ENCODE measurements at places on chromosomes 1 and 21. TPM values are rescaled to one million over a fixed set of nuclear protein-coding genes. Genes with fewer than 3 reads are reported as not detected.

DNA sequence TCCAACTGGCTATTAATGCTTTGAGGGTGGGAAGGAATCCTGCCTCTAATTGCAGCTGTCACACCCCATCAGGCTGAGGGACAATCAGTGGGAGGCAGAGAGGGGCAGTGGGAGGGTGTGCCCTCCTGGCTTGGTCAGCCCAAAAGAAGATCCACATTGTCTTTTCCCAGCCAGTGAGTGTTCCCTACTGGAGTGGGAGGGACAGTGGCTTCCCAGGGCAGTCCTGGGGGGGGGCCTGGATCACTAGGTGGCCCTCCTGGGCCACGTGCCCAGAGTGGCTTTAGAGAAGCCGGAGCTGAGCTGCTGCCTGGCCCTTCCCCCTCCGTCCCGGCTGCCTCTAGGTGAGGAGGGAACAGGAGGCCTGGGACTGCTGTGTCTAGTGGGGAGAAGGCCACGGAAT, 14.0 kb downstream of the INKA2 start:
- no peak overlapping the region for H3K27ac ChIP-seq
- H3K36me3 ChIP-seq: peaks cover 11% of the 10 kb centered on the region
- H3K4me3 ChIP-seq: no peak overlapping the region
- H3K4me1 ChIP-seq: peaks cover 5% of the 10 kb centered on the region
- no peak for DNase-seq

GRCh38 chr1:203665993-203666392, 39.4 kb downstream of the ATP2B4 start:
- H3K27ac ChIP-seq: no peak overlapping the region
- H3K36me3 ChIP-seq: peaks cover 11% of the 10 kb centered on the region
- no peaks in the 10 kb centered on the region for H3K4me1 ChIP-seq
- no peaks in the 10 kb centered on the region for H3K27me3 ChIP-seq

DNA sequence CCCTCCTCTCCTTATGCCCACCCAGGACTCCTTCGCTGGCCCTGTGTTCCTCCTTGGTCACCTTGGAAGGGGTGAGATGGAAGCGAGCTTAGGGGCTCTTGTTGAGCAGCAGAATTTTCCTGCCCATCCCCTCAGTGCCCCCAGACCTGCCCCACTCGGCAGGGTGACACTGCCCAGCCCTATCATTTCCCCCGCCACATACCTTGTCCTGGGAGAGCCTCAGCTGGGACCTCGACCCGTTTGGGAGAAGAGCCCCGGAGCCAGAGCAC, 1.4 kb upstream of the FNDC5 start:
- no peaks in the 10 kb centered on the region for H3K4me1 ChIP-seq
- H3K4me3 ChIP-seq: no peak overlapping the region
- peaks cover 46% of the 10 kb centered on the region for H3K27me3 ChIP-seq
- no peak for DNase-seq
- no peaks in the 10 kb centered on the region for H3K36me3 ChIP-seq

DNA sequence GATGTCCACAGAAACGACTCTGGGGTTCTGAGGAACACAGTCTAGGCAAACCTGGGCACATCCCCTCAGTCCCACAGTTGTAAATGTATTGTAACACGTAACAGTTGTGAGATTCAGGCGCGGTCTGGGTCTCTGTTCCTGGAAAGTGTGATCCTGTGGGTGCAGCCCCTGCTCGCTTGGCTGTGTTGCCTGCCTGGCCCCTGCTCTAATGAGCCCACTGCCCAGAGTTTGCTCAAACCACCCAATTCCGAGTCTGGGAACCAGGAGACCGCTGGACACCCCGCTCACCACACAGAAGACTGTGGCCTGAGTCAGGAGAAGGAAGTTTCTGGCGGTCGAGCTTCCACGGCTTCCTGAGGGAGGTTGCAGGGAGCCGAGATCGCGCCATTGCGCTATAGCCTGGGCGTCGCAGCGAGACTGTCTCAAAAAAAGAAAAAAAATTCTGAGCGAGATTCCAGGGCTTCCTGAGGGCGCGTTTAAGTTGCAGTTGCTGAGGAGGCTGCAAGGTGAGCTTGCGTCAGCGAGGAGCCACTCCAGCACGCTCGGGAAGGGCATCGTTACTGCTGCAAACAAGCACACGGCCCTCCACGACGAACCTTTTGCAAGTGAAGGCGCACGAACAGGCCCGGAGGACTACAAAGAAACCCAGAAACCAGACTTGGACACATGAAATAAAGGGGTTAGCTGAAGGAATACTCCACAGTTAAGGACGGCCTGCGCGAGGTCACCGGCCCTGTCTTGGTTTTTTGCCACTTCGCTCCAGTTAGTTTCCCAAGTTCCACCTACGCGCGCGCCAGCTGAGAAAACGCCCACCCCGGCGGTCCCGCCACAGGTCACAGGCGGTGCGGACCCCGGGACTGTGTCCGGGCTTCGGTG, 1.1 kb downstream of the C21orf58 start:
- H3K36me3 ChIP-seq: no peaks in the 10 kb centered on the region
- no peak overlapping the region for H3K27ac ChIP-seq
- peaks cover 43% of the 10 kb centered on the region for H3K4me1 ChIP-seq
- DNase-seq: no peak
- H3K27me3 ChIP-seq: no peaks in the 10 kb centered on the region

GRCh38 chr1:106995970-106996369, 60.5 kb upstream of the PRMT6 start:
- H3K36me3 ChIP-seq: no peaks in the 10 kb centered on the region
- no peak overlapping the region for H3K4me3 ChIP-seq
- H3K27ac ChIP-seq: no peak overlapping the region

DNA sequence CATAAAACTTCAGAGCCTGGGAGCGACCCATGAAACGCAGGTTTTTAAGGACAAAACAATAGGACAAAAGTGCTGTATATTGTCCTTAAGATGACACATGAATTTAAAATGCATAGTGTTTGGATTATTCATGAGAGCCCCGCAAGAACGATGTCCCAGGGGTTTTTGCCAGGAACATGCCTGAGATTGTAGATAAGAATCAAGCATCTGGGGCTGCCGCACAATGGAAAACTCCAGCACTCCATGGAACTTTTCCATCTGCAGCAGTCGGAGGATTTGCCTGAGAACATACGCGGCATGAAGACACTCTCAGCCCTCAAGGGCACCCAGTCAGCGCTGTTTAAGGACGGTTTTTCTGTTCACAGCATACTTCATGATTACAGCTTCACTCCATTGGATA, 5.3 kb upstream of the ERG start:
- H3K27ac ChIP-seq: no peak overlapping the region
- H3K36me3 ChIP-seq: no peaks in the 10 kb centered on the region
- no peak overlapping the region for H3K4me3 ChIP-seq
- no peak for DNase-seq

The SASS6 gene
- 0.11 TPM for polyA plus RNA-seq

The SPRR1A gene
- not detected for polyA plus RNA-seq

Data from CD14-positive monocyte (primary cell).